Articular chondrocyte of knee joint (primary cell): ENCODE measurements at places on chromosomes 13 and 19. TPM values are rescaled to one million over a fixed set of nuclear protein-coding genes. Genes with fewer than 3 reads are reported as not detected.

Gene SBK2
- not detected in 2 replicates for total RNA-seq

Gene VMAC
- total RNA-seq, result 6.4 and 6.5 TPM in 2 replicates

Gene ZNF557
- total RNA-seq, result 20.0 and 22.4 TPM in 2 replicates

Gene SLC7A10
- total RNA-seq, result not detected in 2 replicates

Gene PKN1
- total RNA-seq, result 87.1 and 99.3 TPM in 2 replicates

Gene WASF3
- total RNA-seq, result 15.3 and 18.8 TPM in 2 replicates

Gene STK11
- total RNA-seq, result 65.6 and 69.0 TPM in 2 replicates

Gene RCBTB2
- total RNA-seq, result 10.3 and 14.8 TPM in 2 replicates

Gene ASF1B
- total RNA-seq, result 5.0 and 8.8 TPM in 2 replicates

Gene DUXA
- total RNA-seq, result not detected in 2 replicates

Gene ZNF225
- 7.1 and 10.3 TPM in 2 replicates for total RNA-seq

Gene DOCK6
- 11.0 and 13.1 TPM in 2 replicates for total RNA-seq

Gene ONECUT3
- not detected in 2 replicates for total RNA-seq

Gene DCT
- total RNA-seq, result 0.13 and 0.54 TPM in 2 replicates
